ENCODE measurements at places on chromosomes 1 and 21.
A peak's percentile ranks its signal among the peaks of the same experiment; 100 is the strongest.

DNA sequence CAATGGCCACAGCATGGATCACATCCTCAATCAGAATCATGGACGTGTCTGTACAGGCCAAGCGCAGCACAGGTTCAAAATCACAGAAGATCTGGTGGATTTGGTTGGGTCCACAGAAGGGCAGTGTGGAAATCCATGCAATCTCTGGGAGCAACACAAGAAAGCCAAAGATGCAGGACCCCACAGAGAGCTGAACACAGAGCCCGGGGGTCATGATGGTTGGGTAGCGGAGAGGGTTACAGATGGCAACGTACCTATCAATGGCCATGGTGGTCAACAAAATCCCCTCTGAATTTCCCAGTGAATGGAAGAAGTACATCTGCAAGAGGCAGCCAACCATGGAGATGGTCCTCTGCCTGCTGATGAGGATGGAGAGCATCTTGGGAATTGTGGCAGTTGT, 3.9 kb upstream of the OR6K3 start:
- DNase-seq, result no peak

- no peak for DNase-seq
Measured at GRCh38 chr1:175562452-175562851, 180.9 kb downstream of the TNR start.

GRCh38 chr21:34157521-34157920, 84.1 kb downstream of the MRPS6 start:
- no peak for DNase-seq

DNA sequence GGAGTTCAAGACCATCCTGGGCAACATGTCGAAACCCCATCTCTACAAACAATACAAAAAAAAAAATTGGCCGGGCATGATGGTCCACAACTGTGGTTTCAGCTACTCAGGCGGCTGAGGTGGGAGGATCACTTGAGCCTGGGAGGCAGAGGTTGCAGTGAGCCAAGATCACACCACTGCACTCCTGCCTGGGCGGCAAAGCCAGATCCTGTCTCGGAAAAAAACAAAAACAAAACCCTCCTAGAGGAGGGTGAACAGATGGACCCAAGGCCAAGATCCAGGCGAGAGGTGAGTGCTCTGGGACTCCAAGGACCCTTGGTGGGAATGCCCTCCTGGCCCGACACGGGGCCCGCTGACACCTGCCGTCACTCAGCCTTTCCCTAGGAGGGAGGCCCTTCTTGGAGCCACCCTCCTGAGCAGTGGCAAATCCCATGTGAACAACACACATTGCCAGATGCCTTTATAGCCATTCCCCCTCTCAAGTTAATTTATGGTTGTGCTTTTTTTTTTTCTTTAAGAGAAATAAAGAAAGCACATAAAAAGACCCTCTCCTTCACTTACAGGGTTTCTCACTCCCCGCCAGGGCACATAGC, 380 bp downstream of the TFF2 start:
- no peak for DNase-seq

- peak; percentile 19 for DNase-seq
Measured at GRCh38 chr1:195584870-195585624, 1023.2 kb downstream of the KCNT2 start.

DNA sequence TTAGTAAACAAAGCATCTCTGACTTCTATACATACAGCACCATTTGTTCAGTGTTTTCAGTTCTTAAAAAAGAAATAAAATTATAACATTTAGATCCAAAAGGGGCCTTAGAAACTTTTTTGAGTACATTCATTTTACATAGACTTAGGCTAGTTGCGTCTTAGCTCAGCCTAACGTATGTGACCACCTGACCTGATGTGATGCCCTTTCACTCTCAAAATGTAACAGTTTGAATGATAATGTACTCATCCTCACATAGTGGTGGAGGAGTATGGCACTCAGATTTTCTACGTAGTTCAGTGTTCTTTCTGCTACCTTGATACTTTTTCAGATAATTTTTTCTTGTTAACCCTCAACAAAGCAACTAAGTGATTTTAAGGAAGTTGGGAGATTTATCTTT, 43.4 kb downstream of the RPRD2 start:
- DNase-seq, result no peak

GRCh38 chr1:218917656-218918055, 256.0 kb upstream of the LYPLAL1 start:
- DNase-seq, result no peak

DNA sequence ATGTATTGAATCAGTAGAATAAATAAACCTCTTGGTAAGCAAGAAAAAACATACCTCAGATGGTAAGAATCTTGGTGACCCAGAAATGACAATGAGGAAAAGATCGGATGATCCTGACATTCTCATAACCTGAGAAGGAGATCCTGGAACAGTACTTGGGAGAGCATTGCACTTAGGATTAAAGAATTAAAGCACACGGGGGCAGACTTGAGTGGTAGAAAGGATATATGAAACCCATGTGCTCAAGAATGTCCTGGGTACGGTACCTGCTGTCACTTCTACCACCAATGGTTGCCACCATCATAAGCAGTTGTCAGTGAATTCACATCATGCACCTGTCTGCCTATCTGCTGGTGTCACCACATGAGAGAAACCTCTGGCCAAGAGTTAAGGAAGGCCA, 108.9 kb upstream of the GJB5 start:
- DNase-seq, result no peak

- no peak for DNase-seq
Measured at GRCh38 chr1:185284116-185284515, 32.9 kb downstream of the IVNS1ABP start.

GRCh38 chr1:222370081-222370912, 177.6 kb downstream of the HHIPL2 start:
- peak; percentile 84 for DNase-seq

DNA sequence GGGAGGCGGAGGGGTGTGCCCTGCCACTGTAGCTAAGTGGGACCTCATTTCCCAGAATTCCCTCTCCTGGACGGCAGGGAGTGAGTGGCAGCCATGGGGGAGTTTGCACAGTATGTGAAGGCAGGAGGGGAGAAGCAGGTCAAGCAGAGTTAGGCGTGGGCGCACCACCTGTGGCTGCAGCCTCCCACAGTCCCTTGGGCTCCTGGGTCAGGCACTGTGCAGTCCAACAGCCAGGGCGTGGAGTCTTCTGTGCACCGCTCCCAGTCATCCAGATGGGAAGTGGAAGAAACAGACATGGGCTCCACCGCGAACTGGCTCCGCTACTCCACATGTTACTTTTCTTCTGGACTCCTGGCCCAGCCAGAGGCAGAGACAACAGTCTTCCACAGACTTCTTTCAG, 85.4 kb upstream of the TIAM1 start:
- DNase-seq, result no peak

GRCh38 chr1:106868828-106869227, 187.6 kb upstream of the PRMT6 start:
- DNase-seq, result no peak

DNA sequence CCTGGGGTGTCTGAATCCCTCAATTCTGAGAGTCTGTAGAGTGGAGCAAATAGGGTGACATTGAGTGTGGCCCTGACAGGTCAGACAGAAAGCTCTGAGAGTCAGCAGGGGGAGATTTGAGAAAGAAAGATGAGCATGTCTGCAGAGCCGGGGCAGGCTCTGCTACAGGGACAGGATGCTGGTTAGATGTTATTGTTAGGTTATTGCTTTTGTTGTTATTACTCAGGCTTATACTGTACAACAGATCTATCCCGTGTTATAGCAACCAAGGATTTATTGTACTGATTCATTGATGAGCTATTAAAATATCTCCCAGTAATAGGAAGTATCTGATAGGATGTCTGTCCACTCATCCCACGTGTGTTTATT, 59.5 kb downstream of the NFASC start:
- no peak for DNase-seq

- no peak for DNase-seq
Measured at GRCh38 chr1:164614316-164614715, 55.3 kb downstream of the PBX1 start.

DNA sequence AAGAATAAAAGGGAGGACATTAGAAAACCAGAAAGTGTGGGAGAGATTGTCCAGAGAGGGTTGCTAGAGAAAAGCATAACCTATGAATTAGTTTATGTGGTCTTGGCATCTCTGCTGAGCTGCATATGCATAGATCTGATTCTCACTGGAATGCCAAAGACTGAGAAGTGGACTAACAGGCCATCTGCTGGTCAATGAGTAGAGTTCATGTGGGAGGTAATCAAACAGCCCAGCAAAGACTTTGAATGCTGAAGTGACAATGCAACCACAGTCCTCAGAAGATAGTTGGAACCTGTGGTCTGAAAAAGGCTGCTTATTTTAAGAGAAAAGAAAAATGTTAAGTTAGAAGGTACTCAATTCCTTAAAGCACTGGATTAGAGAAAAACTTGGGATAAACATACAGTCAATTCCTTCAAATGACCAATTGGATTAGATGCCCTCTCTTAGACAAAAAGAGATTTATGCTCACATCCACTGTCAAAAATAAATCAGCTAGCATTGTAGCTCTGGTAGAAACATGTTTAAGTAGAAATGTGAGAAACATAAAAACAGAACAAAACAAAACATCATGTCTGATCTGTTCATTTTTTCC, 382.8 kb downstream of the AMY1C start:
- DNase-seq, result peak; percentile 1

GRCh38 chr1:175287849-175288248, 95.3 kb upstream of the KIAA0040 start:
- DNase-seq, result no peak

DNA sequence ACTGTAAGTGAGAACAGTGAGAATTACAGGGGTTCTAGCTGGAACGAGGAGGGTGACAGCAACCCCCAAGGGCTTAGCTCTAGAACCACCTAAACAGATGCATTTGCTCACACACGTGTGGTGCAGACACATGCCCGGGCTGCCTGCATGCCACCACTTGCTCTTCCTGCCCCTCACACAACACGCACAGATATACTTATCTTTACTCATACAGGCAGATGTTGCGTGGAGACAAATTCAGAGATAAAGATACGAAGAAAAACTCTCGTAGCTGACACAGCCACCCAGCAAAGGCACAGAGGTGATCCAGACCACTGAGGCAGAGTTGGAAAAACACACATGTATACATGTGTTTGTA, 13.5 kb downstream of the VANGL1 start:
- no peak for DNase-seq

DNA sequence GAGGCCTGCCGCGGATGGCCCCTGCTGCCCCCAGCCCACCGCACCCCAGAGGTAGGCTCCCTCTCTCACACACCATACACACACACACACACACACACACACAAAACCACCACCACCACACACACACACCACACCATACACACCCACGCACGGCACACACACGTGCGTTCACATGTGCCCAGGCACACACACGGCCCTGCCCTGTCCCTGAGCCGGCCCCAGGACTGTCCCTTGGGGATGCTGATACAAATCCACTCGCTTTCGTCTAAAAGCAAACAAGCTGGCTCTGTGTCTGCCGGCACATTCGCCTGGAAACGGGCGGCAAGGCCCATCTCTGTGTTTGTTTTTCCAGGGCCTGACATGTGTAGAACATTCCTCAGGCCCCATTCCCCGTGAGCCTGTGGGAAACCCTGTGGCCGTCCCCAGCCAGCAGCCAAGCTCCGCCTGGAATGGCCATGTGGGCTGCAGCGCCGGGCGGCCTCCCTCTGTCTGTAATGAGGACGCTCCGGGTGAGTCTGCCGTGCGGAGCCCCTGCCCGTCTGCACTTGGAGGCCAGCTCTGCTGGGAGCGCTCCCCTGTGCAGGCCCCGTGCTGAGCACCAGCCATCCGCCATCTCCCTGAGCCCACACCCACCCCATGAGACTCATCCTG, 67.4 kb downstream of the DMRTB1 start:
- peak; percentile 94 for DNase-seq

GRCh38 chr1:22903113-22903512, 69.6 kb downstream of the LACTBL1 start:
- peak; percentile 19 for DNase-seq

GRCh38 chr21:43608664-43609063, 50.6 kb downstream of the HSF2BP start:
- DNase-seq, result no peak

GRCh38 chr1:18751425-18751824, 108.0 kb downstream of the TAS1R2 start:
- no peak for DNase-seq

DNA sequence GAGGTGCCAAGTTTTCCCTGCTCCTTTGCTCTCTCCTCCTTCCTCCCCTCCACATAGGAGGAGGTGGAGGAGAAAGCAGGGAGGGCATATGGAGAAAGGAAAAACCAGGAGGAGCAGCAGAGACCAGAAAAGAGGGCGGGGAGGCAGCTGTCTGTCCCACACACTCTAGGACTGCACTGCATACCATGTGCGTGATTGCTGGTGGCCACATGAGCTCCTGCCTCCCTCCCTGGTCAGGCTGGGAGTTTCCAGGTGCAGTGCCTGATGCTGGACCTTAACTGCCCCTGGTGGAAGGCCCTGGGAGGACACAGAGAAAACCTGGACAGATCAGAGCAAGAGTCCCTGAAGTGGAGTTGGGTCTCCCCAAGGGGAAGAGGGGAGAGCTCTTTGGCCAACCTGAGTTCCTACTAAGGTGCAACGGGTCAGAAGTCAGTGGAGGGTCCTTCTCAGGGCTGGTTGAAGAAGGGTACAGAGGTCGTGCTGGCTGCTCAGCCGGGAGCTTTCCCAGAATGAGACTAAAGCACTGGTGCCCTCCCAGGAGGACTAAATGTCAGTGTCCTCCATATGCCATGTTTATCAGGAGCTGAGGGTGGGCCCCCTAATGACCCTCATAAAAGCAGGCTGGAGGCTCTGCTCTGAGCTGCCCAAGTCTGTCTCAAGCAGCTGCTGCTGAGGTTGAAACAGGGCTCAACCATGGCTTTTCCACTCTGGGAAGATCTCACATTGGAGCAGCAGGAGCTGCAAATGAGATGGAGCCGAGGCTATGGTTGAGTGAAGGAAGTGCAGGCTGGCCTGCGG, 3.5 kb upstream of the LGR6 start:
- no peak for DNase-seq

DNA sequence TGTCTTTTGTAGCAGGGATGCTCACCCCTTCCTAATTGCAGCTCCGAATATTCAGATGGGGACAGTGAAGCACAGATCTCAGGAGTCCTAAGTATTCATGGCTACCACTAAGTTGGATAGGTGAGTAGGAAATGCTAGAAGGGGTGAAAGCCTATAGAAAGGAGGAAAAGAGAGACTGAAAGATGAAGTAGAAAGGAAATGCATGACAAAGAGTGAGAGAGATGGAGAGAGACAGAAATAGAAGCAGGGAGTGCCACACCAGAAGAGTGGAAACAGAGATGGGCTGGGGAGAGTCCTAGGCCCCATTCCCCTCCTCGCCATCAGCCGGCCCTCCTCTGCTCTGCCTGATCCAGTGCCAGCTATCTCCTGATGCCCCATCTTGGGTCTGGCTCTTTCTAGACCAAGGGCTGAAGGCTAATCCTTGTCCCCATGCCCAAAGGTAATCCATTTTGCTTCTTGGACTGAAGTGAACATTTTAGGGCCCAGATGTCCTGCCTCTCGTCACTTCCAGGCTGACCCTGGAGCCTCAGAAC, 2.0 kb downstream of the PEA15 start:
- DNase-seq, result no peak

All from fibroblast of skin of scalp (primary cell).